ENCODE measurements at places on chromosomes 3 and 15.

DNA sequence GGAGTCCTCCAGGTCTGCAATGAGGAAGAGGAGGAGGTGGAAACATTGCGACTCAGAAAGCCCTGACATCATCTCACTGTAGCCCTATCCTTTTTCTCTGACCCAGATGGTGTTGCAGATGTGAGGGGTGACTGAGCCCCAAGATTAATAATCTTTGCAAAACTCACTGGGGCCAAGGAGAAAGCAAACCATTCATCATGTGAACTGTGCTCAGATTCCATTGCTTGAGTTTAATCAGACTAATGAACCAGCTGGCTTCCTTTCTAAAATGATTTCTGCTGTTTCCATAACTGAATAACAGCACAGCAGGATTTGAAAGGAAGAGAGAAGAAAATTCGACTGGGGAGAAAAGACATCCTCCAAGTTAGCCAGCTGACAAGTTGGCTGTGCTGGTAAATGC, 13.4 kb upstream of the DGKG start:
- DNase-seq = no peak

DNA sequence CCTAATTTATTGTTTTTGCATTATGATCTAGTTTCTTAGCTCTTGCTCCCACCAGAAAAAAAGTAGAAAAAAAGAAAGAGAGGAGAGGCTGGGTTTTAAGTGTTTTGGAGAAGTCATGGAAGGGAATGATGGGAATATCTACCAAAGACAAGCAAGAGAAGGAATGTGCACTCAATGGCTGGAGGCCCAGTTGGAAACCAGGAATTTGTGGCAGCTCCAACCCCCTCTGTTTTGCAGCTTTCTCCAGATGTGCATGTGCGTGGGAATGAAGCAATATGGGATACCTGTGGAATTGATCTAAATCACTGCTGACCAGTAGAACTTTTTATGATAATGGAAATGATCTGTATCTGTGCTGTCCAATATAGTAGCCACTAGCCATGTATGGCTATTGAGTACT, 27.1 kb downstream of the EIF2AK4 start:
- no peak for DNase-seq

- DNase-seq = no peak
Observed at GRCh38 chr3:187120326-187120725, 19.0 kb downstream of the RPL39L start.

- no peak for DNase-seq
Observed at GRCh38 chr15:41476416-41477048, 17.1 kb upstream of the ITPKA start.

DNA sequence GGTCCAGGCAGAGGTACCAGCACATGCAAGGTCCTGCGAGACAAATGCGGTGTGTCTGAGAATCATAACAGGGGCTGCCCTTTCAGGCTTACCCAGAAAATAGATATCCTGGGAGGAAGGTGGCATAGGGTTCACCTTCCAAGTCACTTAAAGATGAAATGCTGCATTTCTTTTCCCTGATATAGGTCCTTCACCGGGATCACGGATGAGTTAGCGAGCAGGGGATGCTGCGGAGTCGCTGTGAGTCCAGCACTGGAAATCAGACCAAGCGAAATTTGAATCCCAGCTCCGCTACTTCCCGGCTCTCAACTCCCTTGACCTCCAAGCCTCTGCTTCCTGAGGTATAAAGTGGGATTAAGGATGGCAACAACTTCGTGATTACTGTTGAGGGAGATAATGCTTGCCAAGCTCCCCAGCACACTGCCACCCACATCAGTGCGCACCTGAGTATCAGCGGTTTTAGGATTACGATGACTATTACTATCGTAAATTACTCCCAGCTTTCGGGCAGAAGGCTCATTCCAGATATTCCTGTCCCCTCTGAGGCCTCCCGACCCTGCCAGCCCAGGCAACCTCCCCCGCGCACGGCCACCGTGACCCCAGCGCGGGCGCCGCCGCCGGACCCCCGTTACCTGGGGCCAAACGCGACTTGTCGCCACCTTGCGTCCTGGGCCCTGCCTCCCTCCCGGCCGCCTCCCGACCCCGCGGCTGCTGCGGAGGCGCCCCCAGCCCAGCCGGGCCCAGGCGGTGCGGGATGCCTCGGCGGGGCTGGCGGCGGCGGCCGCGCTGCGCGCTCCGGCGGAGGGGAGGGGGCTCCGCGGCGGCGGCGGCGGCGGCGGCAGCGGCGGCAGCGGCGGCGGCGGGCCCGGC, 589 bp upstream of the GPR27 start:
- DNase-seq = no peak

- no peak for DNase-seq
Observed at GRCh38 chr15:99708563-99708962, 24.7 kb downstream of the LYSMD4 start.

DNA sequence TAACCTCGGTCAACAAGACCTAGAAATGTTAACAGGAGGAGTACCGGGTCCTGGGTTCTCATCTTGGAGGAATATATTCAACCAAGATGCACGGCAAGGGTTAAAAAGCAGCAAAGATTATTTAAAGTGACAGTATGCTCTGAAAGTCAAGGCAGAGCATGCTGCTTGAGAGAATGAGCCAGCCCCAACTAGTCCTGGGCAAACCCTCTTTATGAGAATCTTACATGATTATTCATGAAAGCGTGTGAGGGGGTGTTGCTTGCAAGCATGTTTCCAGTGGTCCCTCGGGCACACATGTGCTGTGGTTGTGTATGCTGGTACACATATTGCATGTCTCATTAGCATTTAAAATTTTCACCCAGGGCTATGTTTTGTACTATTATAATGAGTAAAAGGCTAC, 1445.6 kb downstream of the SI start:
- no peak for DNase-seq

DNA sequence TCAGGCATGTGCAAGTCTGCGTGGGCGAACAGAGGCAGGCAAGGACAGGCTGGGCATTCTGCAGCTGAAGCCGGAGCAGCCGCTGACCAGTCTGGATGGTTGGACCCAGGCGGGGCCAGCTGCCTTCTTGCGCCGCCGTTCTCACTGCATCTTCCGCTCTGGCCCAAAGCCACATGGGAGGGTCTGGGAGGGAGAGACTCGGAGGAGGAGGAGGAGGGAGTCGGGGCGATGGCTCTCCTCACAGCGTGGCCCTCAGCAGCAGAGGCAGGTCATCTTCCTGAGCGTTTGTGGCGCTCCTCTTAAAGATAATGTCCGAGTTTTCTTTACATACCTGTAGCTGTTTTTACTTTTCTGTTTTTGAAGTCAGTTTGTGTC, 5.9 kb downstream of the CLK3 start:
- no peak for DNase-seq

DNA sequence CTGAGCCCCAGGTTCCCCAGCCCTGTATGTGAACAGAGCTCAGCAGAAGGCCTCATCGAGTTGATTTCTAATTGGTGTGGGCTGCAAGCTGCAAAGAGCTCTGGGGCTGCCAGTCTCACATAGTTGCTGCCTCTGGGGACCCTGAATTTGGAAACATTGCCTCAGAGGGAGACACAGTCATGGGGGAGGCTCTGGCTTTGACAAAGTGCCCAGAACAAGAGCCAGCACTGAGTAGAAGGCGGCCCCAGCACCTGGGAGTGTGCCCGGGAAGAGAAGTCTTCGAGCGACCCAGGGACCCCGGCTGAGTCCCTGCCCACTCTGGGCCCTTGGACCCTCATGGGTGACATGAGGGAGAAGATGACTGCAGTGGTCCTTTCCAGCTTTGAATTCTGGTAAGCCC, 7.3 kb downstream of the NTRK3 start:
- no peak for DNase-seq

DNA sequence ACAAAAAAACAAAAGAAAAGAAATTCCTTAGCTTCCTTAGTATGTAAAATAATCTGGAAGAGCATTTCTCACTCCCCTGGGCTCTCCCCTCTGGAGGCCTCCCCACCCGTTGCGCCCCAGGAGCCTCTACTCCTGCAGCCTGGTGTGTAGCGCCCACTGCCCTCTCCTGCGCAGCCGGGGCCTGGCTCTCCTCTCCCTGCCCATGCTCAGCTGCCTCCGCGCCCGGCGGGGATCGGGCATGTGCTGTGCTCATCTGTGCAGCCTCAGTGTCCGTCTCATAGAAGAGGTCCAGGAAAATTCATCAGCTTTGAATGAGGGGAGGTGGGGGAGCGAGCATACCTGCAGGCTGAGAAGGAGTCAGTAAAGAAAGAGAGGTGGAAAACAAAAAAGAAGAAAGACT, 203.9 kb downstream of the ATP10A start:
- no peak for DNase-seq

- DNase-seq = no peak
Observed at GRCh38 chr3:98536456-98537017, 4.8 kb downstream of the GPR15 start.

DNA sequence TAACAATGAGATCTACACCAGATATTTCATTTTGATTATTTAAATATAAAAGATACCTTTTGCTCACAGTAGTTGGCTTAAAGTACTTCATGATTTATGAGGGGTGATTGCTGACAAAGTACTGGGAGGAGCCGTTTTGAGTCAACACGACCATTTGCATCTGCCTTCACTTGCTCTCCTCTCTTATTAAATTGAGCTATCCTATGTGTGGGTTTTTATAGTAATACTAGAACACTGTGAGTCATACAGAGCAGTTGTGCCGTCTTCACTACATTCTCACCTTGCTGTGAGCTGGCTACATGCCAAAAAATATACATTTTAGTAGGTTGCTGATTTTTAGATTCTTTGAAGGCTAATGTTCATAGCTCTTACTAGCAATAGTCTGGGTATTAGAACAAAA, 161.2 kb downstream of the ALCAM start:
- DNase-seq = peak; percentile 92

DNA sequence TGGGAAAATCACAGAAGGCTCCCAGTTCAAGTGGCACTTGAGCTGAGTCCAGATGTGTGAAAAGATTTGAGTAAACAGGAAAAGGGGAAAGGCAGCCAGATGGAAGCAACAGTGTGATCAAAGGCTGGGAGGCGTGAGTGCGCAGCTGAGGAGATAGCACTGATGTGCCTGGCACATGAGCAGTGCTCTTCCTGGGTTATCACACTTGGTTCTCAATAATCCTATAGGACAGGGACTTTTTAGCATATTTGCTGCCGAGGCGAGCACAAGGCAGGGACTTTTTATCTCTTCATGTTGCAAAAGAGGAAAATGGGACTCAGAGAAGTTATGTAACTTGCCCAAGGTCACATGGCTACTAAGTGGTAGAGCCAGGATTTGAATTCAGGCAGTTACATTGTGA, 39.6 kb downstream of the CORO2B start:
- no peak for DNase-seq

DNA sequence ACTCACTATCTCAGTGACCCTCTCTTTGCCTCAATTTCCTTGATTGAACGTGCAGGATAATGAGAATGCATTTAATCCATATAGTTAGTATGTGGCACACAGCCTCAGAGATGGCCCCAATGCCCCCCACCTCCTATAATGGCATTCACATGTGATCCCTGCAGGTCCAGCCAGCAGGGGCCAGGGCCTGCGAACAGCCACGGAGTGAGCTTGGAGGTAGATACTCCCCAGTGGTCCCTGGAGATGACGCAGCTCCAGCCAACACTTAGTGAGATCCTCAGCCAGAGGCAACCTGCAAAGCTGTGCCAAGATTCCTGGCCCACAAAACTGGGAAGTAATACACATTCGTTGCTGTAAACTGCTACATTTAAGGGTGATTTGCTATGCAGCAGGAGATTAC, 184.9 kb upstream of the NSMCE3 start:
- DNase-seq = no peak

GRCh38 chr3:50617096-50617791, at the start of gene MAPKAPK3:
Gene MAPKAPK3, plus strand, starts transcription at chr3:50617151. Its CDS starts 415 bp downstream, at chr3:50617566.
- DNase-seq = no peak

DNA sequence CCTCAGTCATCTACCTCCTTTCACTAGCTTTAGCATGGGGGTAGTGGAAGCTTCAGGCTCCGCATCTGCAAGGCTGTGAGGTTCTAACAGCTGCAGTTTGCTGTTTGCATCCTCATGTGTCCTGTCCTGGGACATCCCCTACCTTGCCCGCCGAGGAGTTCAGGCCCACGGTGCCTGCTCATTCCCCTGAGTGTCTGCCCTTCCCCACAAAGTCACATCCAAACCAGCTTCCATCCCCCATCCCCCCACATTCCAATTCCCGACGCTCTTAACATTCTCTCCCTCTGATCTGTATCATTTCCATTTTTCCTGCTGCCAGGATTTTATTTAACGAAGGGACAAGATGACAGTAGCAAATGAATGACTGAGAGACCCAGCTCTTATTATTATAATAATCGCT, 43.8 kb downstream of the HRH1 start:
- DNase-seq = no peak

DNA sequence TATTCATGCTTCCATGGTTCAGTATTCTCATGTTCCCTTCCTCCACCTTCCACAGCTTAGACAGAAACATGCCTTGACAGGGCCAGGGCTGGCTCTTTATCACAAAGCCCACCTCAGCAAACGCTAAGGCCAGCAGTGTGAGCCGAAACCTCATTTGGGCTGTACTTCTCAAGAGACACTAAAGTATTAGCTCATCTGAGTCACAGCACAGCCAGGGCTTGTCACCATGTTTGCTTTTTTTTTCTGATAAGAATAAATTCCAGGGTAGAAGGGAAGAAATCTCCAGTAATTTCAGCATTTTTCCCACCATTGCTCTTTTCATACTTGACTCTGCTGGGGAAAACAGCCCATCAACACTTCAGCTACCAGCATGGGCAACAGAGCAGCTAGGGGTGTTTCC, 95.4 kb downstream of the MYLK start:
- DNase-seq = no peak

DNA sequence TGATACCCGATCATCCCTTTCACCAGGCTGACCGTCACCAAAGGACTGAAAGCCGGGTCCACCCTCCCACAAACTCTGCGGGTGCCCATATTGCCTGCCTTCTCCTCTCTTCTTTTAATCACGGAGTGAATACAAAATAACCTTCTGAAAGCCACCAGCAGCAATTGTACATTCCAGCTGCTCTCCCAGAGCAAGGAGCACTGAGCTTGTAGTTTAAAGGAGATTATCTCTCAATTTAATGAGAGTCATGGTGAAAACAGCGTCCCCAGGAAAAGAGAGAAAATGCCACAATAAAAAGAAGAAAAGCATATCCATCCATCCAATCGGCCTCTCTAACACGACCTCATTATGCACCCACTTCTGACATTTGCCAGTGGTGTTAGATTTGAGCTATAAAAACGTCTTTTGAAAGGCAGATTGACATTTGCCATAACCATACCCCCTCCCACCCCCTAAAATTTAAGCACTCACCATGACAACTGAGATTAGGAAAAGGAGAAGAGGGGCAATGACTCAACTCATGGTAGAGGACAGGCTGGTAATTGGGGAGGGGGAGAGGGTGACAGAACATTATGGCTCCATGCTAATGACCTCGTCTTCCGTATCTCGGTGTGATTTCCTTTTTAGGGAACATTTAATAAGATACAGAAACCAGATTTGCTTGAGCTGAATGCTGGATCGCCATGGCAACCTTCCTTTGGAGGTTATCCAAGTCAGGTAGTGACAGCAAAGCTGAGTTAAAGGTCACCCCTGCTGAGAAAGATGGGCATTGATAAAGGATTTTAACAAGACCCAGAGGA, 106.2 kb downstream of the ST8SIA2 start:
- no peak for DNase-seq

GRCh38 chr3:102141096-102141927, 292.0 kb downstream of the NFKBIZ start:
- no peak for DNase-seq
